ENCODE measurements at places on chromosomes 11 and 22.

DNA sequence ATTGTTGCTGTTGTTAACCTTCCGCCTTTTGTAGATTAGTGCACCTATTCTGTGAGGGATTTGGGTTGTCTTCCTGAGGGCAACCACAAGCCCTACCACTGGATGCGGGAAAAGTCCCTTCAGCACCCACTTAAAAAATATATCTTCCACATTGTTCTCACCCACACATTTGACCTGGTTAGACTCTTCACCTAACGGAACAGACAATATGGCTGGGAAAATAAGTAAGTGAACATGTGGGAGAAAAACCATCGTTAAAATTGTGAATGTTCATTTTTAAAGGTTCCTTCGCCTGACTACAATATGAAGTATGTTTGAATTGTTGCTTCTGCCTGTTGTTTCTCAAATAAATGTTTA lies 72.0 kb upstream of the MPEG1 start:
- no peak for DNase-seq

DNA sequence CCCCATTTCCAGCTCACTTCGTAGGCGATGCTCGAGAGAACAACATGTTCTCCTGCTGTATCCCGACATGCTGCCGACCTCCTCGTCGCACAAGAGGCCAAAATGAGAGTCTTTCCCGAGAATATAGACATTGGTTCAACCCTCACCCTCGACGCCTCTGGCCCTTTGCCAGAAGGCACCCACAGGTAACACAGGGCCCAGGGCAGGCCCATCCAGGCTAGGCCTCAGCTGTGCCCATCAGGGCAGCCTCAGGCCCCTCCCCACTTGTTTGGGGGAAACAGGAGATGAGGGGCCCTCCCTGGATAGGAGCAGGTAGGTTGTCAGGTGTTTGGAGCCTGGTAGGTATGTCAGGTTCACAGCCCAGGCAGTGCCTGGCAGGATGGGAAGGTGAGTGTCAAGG lies 2.7 kb upstream of the RGL4 start:
- no peak for DNase-seq

DNA sequence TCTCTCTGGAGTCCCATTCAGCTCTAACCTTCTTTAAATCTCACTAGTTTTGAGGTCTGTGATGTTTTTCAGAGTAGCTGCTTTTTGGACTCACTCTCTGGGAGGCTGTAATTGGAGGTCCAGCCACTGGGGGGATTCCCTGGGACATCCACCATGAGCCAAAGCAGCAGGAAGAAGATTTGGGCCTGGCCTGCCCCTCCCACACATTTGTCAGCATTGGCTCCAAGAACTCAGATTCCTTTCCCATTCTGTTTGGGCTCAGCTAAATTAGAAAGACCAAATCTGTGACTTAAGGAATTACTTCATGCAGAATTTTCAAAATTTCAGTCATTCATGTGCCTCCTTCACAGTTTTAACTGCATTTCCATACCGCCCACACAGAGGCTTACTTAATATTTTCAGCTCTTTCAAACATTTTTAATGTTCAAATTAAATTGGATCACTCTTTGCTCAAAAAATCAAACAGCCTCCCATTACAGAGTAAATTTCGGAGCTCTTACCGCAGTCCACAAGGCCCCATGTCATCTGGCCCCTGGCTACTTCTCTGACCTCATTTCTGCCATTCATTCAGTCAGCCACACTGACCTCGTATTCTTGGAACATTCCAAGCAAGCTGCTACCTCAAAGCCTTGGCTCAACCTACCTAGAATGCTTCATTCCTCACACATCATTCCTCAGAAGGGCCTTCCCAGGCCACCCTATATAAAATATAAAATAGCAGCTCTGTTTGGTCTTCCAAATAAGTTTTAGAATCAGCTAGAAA lies 54.5 kb upstream of the RRAS2 start:
- DNase-seq, result no peak

DNA sequence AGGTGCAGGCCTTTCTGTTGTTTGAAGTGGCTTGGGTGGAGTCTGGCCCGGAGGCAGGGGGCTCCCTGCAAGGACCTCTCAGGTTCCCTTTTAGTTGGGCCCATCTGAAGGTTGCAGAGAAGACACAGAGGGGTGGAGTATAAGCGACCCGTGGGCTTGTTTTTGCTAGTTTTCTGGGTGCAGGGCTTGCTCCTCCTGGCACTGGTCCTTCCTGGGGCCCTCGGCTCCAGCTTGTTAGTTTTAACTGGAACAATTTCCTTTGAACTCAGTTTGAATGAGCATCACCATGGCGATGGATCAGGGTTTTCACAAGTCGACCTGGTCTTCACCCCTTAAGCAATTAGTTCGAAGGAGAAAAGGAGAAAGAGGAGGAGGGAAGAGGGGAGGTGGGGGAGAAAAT lies 28.5 kb upstream of the OAF start:
- no peak for DNase-seq

GRCh38 chr22:30357650-30358215 lies 926 bp downstream of the CCDC157 start:
- no peak for DNase-seq

- DNase-seq, result peak; percentile 32
Observed at GRCh38 chr11:129881570-129882170, 13.7 kb downstream of the NFRKB start.

- DNase-seq, result no peak
Observed at GRCh38 chr11:117412653-117413275, 85.1 kb downstream of the CEP164 start.

GRCh38 chr11:110471371-110471770 lies 41.6 kb downstream of the FDX1 start:
- no peak for DNase-seq

DNA sequence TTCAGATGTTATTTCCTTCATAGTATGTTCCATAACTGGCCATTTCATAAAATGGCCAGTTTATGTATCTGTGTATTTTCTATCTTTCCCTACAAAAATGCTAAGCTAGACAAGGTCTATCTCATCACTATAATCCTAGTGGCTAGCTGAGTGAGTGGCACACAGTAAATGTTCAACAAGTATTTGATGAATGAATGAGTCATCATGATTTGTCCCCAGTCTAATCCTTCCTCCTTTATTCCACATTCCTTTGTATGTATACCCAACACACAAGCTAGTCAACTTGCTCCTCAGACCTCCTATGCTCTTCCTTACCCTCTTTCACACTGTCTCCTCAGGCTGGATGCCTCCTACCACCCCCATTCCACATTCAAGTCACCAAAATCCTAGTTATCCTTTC lies 12.5 kb downstream of the APLNR start:
- DNase-seq, result no peak

DNA sequence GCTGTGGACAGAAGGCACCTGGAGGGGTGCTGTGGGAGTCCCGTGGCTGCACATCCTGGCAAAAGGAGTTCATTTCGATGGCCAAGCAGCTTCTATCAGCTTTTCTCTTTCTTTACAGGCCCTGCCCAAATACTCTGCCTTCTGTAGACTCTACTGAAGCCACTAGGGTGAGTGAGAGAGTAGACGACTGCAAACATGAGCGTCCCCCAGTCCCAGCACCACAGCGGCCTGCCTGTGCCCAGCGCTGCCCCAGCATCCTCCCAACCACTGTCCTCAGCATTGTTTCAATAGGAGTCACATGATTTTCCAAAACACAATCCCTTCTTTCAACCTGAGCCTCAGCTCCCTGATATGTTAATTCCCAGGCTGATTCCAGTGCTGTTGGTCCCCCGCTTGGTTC lies 110.0 kb downstream of the KIRREL3 start:
- no peak for DNase-seq

DNA sequence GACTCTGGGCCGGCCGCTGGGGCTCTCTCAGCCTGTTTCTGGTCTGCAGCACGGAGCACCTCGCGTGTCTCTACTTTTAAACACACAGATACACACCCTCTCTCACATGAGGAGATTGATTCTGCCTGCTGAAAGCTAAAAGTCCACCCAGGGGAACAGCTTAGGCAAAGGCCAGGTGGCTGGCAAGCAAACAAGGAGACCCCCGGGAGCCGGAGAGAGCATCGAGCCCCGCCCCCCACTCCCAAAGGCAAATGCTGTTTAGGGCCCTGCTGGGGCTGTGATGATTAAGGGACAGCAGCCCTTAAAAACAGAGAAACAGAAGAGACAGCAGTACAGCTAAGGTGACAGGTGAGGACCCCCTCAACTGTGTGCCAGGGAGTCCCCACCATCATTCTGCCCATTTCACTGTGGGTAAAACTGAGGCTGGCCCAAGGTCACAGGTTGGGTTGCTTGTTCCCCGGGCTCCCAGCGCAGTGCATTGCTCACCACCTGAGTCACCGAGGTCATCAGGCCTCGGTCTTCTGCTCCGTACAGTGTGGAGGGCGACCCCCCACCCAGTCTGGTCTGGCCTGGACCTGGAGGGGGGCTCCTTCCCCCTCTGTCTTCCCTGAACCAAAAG lies 6.8 kb downstream of the CABP7 start:
- no peak for DNase-seq

DNA sequence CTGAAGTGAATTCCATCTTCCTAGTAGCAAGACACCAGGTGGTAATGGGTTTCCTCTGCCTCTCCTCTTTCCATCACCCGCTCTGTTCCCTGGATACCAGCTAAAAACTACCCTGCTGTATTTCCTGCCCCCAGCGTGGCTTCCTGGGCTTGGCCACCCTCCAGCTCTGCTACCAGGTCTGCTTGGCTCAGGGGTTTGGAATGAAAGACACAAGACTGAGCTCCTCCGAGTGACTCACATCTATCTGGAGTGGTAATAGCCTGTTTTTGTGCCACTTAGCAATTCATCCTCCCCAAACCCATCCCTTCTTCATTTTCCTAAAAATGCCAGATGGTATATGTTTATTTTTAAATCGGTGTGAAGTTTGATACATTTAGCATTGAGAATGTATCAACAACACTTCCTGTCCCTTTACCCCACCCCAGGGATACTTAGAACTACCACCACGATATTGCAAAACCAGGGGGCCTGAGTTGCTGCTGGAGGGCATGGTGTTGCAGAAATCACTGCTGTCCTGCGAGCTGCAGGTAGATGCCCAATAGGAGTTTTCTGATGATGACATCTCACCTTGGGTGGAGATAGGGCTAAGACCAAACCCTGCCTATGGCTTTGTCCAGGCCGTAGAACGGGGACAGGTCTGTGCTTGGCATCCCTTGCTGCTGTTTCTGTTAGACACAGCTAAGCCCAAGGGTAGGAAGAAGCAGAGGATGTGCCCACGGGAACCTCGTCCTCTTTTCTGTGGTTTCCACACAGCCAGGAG lies 7.5 kb upstream of the MICAL3 start:
- no peak for DNase-seq

DNA sequence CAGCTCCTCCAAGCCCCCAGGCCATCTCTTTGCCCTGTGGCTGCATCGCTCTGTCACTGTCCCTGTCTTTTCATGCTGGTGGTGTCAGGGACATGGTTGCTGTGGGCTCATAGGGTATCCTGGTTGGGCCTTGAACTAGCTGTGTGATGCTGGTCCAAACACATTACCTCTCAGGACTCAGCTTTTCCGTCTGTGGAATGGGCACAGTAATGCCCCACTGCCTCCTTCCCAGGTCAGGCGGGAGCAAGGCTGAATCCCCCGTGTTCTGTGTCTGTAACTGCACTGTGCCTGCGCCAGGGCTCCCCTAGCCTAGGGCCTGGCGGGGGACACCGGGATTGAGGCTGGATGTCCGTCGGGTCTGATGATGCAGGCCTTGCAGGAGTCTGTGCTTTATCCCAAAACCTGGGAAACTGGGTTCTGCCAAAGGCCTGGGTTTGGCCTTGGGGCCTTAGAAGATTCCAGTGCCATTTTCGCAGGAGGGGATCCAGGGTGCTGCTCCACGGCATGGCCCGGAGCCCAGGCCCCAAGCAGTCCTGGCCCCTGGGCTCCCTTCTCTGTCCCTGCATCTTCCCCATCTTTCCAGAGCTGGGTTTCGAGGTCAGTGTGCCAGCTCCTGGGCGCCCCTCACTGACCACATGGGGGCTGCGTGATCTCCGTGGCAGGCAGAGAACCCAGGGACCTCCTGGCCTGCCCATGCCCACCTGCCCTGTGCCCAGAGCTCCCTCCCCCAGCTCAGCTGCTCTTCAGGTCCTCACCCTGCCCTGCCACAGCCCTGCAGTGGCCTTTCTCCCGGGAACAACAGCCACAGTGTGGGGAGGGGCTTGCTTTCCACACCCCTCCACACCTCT lies 32.7 kb upstream of the CELSR1 start:
- DNase-seq, result no peak

GRCh38 chr11:3723014-3723708 lies 52.0 kb upstream of the CHRNA10 start:
- no peak for DNase-seq

GRCh38 chr11:128582496-128583366 lies 4.6 kb downstream of the ETS1 start:
- no peak for DNase-seq

GRCh38 chr22:26650722-26651421 lies 6.5 kb upstream of the MIAT start:
- no peak for DNase-seq

- DNase-seq, result no peak
Observed at GRCh38 chr11:6468712-6469495, 4.8 kb downstream of the TRIM3 start.

GRCh38 chr11:91664521-91664920 lies 560.1 kb upstream of the FAT3 start:
- DNase-seq, result no peak

DNA sequence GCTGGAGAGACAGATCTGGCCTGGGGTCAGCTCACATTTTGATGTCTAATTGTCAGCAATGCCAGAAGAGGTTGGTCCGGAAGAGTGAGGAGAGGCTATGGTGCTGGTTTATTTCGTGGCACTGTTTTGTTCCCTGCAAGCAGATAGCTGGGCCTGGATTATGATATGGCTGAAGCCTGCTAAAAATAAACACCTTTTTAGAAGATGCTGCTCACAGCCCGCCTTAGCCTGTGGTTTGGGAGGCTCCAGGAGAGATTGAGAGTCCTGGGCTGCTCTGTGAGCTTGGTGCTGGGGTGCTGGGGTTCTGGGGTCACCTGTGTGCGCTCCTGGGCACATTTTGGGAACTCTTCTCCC lies 29.6 kb upstream of the ALX4 start:
- DNase-seq, result no peak

- DNase-seq, result no peak
Observed at GRCh38 chr11:1776944-1777715, 13.4 kb upstream of the CTSD start.

GRCh38 chr22:29750559-29751538 lies 16.0 kb downstream of the ZMAT5 start:
- no peak for DNase-seq

GRCh38 chr11:83438438-83438837 lies 152.3 kb upstream of the CCDC90B start:
- DNase-seq, result no peak

- no peak for DNase-seq
Observed at GRCh38 chr11:110050201-110050506, 43.0 kb upstream of the ZC3H12C start.

GRCh38 chr11:43503417-43503816 lies 144.7 kb downstream of the TTC17 start:
- no peak for DNase-seq

DNA sequence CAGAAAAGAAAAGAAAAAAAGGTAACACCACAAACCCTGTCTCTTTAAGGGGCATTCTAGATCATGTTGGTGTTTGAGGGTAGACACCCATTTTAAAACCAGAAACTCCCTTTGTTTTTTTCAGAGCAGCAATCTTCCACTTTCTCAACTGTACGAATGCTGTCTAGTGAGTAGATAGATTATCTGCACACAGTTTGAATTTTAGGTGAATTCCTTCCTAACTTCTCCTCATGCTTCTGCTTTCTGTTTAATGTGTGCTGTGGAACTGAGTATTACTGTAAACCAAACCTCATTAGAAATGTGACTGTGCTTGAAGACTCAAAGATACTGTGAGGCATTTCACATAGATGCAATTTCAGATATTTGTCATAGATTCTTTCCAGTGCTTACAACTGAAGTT lies 102.4 kb downstream of the PRMT3 start:
- DNase-seq, result no peak
